ENCODE measurements at places on chromosomes 6 and 20.

DNA sequence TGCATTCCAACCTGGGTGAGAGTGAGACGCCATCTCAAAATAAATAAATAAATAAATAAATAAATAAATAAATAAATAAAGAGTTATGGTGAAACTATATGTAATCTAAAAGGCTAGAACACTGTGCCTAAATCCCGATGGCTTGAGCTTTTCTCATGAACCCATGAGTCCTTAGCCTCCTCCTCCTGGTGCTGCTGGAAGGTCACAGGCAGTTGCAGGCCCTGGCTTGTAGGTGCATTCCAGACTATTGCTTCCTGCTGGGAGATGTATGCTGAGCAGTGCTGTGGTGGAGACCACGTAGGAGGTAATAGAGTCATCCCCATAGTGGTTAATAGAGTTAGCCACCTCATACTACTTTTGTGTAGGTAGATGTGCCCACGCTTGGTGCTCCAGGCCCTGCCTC lies 12.5 kb downstream of the PTK7 start:
- no peak for DNase-seq

DNA sequence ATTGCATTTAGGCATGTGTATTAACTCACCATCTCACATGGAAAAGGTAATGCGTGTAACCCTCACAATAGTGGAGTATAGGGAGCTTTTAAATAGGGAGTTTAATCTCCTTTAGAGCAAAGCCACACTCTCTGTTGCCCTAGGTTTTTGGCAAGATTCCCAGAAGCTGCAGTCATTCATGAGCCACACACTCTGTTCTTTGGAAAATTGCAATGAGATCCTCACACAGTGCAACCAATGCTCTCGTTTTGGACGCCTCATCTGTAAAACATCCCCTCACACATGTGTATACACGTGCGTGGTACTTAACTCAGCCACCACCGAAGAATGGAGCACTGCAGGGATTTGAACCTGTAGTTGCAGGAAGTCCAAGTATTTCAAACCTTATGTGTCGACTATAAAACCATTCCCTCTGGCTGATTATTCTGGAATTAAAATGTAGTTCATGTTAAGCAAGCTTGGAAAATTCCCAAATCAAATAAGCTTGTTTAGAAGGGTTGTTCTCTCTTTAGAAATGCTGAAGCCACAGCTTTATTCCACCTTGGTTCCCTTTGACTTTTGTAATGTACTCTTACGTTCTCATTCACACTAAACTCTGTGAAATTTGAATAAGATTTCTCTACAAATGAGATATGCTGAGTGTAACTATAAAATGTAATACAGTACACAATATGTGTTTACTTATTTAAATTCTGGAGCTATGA lies 489.8 kb upstream of the MANEA start:
- peak; percentile 55 for DNase-seq

GRCh38 chr6:157885876-157886275 lies 62.8 kb downstream of the SNX9 start:
- no peak for DNase-seq

DNA sequence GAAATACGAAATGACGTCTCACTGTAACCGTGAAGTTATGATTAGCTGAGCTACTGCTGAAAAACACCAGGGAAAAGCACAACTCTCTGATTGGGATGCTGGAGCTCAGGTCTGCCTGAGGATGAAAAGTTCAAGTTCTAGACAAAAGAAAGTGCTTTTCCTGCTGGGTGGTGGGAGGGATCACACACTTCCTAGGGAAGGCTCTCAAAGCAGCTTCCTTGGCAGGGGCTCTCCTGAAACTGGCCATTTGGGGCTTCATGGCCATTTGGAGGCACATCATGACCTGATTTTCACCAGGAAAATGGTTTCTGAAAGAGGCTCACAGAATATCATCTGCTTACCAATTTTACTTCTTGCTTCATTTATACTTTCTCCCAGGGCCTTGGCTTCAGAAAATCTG lies 97.1 kb upstream of the KCNK16 start:
- no peak for DNase-seq

- DNase-seq: peak; percentile 60
Measured at GRCh38 chr6:17986656-17987446, 584 bp downstream of the KIF13A start.

- no peak for DNase-seq
Measured at GRCh38 chr6:3326184-3326971, 67.6 kb downstream of the PSMG4 start.
